Fibroblast of villous mesenchyme (primary cell): ENCODE measurements at places on chromosomes 6 and 20. TPM values are rescaled to one million over a fixed set of nuclear protein-coding genes. Genes with fewer than 3 reads are reported as not detected.
A peak's percentile ranks its signal among the peaks of the same experiment; 100 is the strongest.

Gene BCAS4
- 7.3 and 11.9 TPM in 2 replicates for total RNA-seq

DNA sequence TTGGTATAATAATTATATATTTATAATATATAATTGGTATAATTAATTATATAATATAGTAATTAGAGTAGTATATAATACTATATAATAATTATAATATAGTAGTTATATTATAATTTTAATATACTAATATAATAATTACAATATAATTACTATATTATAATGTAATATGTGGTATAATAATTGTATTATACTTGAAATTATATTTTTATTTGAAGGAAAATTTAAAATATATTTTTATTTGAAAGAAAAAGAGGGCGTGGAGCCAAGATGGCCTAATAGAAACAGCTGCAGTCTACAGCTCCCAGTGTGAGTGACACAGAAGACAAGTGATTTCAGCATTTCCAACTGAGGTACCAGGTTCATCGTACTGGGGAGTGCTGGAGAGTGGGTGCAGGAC, 365.9 kb downstream of the MMUT start:
- DNase-seq: no peak

DNA sequence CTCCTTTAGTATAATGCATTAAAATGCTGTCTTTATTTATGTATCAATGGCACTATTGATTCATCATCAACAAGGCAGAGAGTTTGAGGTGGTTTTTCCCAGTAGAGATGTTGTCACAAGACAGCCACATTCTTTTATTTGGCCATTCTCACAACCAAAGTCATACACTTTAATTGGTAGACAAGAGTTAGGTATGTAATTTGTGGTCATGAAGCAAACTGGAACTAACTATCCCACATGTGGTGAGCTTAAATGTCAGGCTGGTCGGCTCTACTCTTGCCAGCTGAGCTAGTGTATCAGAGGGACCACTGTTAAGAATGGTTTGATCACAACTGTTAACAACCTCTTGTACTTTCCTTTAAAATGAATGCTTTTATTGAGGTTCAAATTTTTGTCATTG, 714.6 kb downstream of the CD109 start:
- peak; percentile 1 for DNase-seq

GRCh38 chr6:139534472-139535115, 160.1 kb upstream of the CITED2 start:
- DNase-seq: peak; percentile 63

GRCh38 chr6:32387589-32388340, 16.1 kb upstream of the TSBP1 start:
- no peak for DNase-seq

- no peak for DNase-seq
Observed at GRCh38 chr6:168678077-168678476, 237.1 kb downstream of the SMOC2 start.
